BE2C (cell line): ENCODE measurements at places on chromosomes 11 and 22.

GRCh38 chr11:75563978-75564552, 2.0 kb downstream of the SERPINH1 start:
- no peak for DNase-seq

DNA sequence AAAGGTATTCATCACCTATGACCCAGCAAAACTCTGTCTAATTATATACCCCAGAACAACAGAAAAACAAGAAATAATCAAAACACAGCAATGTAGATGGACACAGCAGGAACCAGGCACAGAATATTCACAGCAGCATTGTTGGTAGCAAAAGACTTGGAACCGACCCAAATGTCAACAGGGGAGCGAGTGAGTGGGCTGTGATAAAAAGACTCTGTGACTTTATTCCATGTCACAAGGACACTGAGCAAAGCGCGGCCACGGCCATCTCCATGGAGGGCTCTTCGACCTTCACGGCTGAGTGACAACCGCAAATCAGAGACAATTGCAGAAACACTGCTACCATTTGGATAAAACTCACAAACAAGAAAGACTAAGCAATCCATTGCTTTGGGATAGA, 1373.1 kb downstream of the TBC1D22A start:
- no peak for DNase-seq

DNA sequence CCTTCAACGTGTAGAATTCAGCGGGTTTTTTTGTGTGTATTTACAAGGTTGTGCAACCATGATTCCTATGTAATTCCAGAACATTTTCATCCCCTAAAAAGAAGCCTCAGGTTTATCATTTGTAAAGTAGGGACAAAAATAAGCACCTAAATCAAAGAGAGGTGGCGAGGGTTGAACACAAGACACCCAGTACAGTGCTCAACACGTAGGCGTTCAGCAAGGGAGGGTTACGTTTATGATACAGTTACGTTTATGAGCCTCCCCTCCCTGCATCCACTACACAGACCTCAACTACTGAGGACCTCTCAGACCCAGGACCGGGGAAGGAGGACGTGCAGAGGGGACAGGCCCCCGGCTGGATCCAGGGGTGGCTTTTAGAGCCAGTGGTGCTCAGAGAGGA, 44.7 kb downstream of the FLRT1 start:
- no peak for DNase-seq

DNA sequence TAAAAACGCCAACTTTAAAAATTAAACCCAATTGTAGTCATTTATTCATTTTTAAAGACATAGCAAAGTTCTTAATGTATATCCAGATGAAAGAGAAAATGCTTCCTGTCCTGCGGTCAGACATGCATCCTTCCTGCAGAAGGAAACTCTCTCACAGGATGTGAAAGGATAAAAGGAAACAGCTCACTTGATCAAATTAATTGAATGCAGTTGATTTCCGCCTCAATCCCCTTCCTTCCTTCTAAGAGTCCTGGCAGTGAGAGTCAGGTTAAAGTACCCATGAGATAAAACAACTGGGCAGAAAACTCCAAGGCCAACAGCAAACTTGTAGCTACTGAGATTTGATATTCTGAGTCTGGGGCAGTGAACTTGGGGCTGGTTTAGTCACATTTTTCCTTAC, 38.5 kb downstream of the CWC15 start:
- no peak for DNase-seq

- DNase-seq: no peak
Observed at GRCh38 chr11:2208691-2209369, 37.2 kb upstream of the TH start.

DNA sequence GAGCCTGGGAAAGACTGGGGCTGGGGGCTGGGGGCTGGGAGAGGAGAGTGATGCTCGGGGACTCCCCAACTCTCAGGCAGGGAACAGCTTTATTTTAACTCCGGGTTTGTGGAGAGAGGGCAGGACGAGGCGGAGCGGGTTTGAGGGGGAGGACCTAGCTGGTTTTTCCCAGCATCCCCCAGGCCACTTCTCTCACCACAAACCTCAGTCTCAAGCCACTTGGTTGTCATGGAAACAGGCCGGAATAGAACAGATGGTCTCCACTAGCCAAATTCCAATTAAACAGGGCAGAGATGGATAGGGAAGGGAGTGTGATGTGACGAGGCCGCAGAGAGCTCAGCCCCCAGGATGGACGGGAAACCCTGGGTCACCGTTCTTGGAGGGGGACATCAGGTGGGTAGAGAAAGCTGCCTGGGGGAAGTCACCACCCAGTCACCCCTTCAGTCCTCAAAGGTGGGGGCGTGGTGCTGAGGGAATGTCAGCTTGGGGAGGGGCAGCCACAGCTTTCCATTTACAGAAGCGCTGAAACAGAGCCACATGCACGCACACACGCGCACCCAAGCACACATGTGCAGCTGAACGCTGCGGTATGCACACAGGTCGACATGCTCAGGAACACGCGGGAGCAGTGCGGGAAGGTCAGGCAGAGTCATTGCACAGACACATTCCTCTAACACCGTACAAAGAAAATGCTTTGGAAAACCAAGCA, 19.2 kb downstream of the NECTIN1 start:
- peak; percentile 77 for DNase-seq

DNA sequence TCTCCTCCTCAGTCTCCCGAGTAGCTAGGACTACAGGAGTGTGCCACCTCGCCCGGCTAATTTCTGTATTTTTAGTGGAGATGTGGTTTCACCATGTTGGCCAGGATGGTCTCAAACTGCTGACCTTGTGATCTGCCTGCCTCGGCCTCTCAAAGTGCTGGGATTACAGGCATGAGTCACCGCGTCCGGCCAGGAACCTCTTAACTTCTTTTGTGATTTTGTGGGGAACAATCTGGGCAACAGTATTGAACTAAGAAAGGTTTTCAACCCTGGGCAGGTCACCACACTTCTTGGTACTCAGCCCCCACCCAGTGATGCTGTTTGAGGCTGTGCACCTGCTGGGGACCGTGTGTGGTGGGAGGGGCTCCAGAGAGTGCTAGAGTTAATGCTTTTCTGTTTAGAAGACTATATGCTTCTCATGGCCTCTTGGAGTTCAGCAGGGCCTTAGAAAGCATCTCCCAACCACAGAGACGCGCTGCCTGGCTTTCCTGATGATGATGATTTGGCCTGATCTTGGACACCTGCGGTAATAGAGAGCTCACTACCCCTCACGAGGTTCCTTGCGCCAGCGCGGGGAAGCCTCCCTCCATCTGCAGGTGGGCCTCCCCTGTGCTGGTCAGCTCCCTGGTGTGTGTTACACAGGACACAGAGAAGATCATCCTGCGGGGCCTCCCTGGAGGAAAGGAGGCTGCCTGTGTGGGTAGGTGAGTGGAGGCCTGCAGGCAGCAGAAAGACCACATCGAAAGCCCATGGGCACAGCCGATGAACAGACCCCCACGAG, 1.2 kb downstream of the DENND6B start:
- no peak for DNase-seq

DNA sequence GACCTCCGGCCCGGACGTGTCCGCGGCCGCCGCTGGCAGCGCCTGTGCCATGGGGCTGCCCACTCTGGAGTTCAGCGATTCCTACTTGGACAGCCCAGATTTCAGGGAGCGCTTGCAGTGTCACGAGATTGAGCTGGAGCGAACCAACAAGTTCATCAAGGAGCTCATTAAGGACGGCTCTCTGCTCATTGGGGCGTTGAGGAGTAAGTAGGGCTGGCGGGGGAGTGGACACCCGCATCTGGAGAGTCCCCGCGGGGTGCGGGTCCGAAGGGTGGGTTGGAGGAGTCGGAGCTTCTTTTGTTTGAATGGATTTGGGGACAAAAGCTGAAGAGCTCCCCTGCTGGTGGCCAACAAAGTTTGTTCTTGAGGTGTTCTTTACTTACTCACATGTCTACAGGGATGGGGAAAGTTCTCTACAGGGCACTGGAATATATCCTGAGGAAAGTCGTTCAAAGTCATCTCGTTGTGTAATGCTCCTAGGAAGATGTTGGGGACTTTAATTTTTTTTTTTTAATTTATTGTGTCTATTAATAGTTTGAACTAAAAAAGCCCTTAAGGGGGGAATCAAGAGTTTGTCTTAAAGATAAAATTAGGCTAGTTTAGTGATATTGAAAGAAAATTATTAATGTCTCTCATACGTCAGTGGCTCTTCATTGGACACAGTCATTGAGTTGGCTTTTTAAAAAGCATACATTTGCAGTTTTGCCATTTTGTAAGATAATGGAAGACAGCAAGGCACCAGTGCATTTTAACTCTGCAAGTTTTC, 725 bp downstream of the ARHGAP42 start:
- peak; percentile 67 for DNase-seq

DNA sequence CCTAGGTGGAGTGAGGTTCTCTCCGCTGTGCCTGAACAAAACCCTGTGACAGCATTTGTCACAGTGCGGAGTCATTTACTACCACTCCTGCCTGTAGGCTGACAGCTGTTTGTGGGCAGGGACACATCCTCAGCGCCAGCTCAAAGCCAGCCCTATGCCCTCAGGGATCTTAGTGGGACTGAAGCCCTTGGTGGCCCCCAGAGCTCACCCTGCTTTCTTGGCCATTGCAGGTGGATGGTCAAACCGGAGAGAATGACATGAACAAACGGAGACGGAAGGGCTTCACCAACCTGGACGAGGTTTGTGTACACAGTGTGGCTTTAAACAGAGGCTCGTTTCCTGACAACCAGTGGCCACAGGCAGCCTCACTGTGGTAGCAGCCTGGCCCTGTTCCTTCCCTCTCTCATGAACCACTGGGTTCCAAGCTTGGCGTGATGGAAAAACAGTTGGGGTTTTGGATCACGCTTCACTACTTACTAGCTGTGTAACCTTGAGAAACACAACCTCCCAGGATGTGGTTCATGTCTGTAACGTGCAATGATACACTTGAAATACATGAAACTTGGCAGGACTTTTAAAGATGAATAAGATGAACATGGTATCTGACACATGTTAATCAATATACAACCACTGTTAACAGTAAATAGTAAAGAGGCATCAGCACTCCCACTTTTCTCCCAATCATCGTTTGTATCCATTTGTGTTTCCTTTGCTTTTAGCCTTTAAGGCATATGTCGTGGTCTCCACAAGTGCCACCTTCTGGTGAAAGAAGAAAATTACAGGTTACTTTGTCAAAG, 125.8 kb downstream of the MICAL2 start:
- no peak for DNase-seq

DNA sequence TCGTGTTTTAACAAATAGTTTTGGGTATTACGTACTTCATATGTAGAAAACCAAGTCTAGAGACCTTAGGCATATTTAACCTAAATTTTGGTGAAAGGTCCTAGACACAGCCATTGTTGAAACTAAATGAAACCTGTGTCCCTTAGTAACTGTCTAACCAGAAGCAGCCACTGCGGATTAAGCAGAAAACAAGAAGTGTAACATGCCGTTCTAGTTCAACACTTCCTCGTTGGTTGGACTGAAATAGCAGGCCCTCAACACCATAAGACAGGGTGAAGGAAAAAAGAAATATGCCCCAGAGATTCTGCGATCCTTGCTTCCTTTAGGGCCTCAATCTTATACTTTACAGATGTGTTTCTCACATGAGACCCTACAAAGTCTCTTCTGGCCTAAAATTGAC, 2.0 kb downstream of the NAA40 start:
- DNase-seq: no peak

GRCh38 chr11:67372993-67373647, at the start of gene CLCF1:
Gene CLCF1, minus strand, starts transcription at chr11:67373598. Its CDS starts 59 bp downstream, at chr11:67373539.
- DNase-seq: peak; percentile 65

- DNase-seq: no peak
Observed at GRCh38 chr22:19559324-19559811, 35.2 kb upstream of the CLDN5 start.

- DNase-seq: no peak
Observed at GRCh38 chr11:74279256-74279655, 32.2 kb downstream of the P4HA3 start.

DNA sequence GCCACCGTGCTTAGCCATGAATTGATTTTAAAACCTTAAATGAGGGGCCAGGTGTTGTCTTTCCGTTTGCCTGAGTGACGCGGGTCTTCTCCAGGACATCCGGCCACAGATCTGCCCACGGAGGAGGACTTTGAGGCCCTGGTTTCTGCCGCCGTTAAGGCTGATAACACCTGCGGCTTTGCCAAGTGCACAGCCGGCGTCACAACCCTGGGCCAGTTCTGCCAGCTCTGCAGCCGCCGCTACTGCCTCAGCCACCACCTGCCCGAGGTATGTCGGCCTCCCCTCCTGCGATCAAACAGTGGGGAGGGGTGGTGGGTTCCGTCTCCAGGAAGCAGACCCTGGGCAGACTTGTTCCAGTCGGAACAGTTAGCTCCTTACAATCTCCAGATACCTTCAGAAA, 34.4 kb downstream of the IGHMBP2 start:
- DNase-seq: no peak

DNA sequence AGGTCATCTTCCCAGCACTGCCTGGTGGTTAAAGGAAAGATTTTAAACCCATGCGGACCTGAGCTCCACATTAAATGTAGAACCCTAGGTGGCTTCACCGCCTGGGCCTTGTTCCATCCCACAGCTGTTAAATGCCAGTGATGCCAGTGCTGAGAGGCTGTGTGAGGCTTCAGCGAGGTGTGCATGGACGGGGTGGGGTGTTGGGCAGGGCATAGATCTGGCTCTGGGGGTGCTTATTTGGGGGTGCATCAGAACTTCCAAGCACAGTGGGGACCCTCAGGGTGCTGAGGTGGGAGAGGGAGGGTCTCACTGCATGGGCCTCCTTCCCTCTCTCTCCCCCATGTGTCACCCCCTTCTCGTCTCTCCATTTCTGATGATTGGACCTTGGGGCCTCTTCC, 90.1 kb upstream of the B3GAT1 start:
- DNase-seq: no peak

GRCh38 chr11:131483877-131484276, 113.5 kb downstream of the NTM start:
- DNase-seq: no peak

- no peak for DNase-seq
Observed at GRCh38 chr22:37318364-37319109, 36.2 kb downstream of the CYTH4 start.

GRCh38 chr11:58513747-58514367, 6.0 kb upstream of the OR5B21 start:
- DNase-seq: no peak

- DNase-seq: no peak
Observed at GRCh38 chr11:60145677-60146076, 37.2 kb downstream of the MS4A6A start.

DNA sequence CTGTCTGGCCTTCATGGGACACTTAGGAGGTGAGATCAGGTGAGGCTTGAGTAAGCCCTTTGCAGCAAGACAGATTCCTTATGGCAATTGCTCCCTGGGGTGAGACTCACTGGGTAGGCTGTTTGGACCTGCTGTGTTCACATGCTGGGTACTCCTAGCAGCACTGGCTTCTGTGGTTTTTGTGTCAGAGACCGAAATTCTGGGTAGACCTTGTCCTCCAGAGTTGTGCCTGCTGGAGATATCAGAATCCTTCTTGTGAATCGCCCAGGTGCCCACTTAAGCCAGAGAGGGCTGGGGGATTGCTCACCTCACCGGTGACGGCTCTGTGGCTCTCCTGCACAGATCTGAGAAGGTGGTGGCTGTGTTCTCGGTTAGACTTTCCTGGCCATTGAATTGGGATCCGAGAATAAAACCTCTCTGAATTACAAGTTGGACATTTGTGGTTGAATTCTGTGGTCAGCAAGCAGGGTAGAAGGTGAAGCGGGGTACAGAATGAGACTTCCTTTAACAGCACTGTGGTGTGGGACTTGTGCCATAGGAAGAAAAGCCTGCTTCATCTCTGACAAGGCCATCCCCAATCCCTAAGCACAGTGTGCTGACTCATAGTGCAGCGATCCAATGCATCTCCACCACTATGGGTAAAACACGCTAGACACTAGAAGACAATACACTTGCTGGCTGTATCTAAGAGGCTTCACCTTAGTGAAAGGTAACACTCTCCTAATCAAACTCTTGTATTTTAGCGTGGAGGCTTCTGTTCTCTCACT, 52.5 kb upstream of the TTC12 start:
- DNase-seq: no peak
